Ascending aorta (tissue), 2 donors: ENCODE measurements at places on chromosomes 4 and X.

GRCh38 chr4:108126806-108127205 is 41.9 kb downstream of the LEF1 start:
- no peaks in the 10 kb centered on the region for H3K36me3 ChIP-seq
- no peaks in the 10 kb centered on the region for H3K4me1 ChIP-seq
- no peak for DNase-seq
- no peaks in the 10 kb centered on the region for H3K27me3 ChIP-seq
- H3K4me3 ChIP-seq: no peak overlapping the region

- H3K27me3 ChIP-seq: no peaks in the 10 kb centered on the region
- DNase-seq: no peak
- H3K27ac ChIP-seq: no peak overlapping the region
- H3K4me1 ChIP-seq: no peaks in the 10 kb centered on the region
Observed at GRCh38 chr4:148542922-148543623, 100.9 kb upstream of the NR3C2 start.

DNA sequence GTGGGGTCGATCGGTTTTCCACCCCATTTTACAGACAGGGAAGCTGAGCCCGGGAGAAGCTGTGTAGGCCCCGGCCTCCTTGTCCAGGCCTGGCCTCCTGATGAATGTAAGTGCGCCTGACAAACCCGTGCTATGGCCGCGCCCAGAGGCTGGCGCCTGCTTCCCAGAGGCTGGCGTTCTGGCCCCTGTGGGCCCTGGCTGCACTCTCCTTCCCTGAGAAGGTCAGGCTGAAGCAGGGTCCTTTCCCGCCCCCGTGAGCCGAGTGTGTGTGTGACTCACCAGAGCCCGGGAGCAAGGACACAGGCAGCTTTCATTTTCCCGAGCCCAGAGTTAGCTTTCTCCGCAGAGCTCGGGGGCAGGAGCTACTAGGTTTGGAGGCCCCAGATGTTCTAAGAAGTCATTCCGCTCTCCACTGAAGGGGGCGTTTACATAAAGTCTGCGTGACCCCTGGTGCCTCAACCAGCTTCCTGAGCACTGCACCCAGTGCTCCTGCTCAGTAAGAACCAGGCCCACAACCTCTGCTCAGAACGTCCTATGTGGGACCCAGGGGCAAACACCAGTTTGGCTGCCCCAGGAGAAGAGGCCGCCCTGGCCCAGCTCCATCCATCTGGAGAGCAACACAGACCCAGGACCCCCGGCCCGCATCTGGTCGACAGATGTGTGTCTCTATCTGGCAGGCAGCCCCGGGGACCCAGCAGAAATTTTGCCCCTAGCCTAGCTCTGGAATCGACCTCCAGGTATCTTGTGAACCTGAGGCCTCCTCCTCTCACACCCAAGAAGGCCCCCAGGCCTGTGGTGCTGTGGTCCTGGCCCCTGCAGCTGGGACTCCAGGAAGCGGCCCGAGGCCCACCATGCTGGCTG is 13.6 kb downstream of the UVSSA start:
- no peaks in the 10 kb centered on the region for H3K27me3 ChIP-seq
- no peak overlapping the region for H3K27ac ChIP-seq
- H3K4me3 ChIP-seq: no peak overlapping the region
- peaks cover 3% of the 10 kb centered on the region for H3K4me1 ChIP-seq

DNA sequence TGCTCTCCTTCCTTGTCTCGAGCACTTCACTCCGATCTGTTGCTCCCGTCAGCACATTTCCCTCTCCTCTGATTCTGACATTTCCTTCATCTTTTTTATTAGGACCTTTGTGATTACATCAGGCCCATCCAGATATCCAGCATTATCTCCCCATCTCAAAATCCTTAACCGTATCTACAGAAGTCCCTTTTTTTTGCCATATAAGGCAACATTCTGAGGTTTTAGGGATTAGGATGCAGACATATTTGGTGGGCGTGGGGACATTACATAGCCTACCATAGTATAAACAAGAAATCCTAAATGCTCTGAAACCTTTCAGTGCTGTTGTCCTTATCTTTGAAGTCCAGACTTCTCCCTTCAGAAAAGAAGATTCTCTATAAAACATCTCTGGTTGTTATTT is 505.0 kb upstream of the PITX2 start:
- no peaks in the 10 kb centered on the region for H3K4me1 ChIP-seq
- no peak for DNase-seq
- H3K27ac ChIP-seq: no peak overlapping the region
- no peak overlapping the region for H3K4me3 ChIP-seq

DNA sequence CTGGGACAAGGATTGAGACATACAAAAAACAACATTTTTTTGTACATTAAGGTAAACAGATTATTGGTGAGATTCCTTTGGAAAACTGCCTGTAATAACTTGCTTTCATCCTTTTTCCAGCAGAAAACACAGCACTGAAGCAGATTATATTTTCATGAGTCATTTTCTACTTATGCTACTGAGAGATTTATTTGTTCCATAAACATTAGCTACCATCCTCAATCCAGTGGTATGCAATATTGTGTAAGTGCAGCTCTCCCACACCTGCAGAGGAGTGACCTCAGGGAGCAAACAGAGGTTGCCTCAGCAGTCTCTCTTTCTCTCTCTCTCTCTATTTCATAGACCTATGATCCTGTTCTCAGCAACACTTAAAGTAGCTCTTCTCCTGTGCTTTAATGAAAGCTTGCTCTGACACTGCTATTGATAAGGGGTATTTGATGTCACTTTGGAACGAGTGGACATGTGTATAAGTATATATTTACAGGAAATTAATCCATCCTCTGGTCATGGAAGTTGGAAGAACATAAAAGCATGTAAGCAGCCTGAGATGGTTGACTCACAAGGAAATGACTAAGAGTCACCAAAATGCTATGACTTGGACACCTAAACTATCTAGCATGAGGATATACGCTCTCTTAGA is 163.7 kb upstream of the SPANXC start:
- H3K27ac ChIP-seq: no peak overlapping the region
- no peaks in the 10 kb centered on the region for H3K27me3 ChIP-seq
- no peak for DNase-seq
- no peak overlapping the region for H3K4me3 ChIP-seq

DNA sequence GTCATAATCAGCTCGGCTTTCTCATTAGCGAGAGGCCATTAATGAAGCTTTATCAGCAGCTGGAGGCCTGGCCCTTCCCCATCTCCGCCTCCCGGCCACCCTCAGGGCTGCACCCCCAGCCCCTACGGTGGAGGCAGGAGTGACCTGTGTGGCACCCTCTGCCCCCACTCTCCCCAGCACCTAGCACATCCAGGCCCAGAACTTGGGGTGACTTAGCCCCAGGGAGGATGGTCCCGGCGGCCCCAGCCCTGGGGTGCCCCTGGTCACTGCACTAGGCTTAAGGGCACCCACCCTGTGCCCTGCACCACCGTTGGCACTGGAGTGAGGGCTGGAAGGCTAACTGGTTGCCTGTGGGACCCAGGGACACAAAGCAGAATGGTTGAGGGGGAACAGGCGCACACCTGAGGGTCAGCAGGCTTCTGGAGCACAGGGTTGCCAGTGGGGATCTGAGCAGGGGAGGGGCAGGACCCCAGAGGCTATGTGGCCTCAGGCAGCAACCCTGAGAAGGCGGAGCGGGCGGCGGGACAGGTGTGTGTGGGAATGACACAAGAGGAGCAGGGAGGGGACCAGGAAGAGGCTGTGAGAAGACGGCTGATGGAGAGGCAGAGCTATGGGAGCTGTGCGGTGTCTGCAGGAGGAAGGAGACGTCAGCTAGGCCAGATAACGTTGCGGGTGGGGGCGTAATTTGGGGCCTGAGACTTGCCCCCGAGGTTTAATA is 120.2 kb downstream of the FAM53A start:
- no peak for DNase-seq
- H3K27me3 ChIP-seq: no peaks in the 10 kb centered on the region
- H3K4me1 ChIP-seq: no peaks in the 10 kb centered on the region
- no peak overlapping the region for H3K4me3 ChIP-seq
- no peaks in the 10 kb centered on the region for H3K36me3 ChIP-seq

DNA sequence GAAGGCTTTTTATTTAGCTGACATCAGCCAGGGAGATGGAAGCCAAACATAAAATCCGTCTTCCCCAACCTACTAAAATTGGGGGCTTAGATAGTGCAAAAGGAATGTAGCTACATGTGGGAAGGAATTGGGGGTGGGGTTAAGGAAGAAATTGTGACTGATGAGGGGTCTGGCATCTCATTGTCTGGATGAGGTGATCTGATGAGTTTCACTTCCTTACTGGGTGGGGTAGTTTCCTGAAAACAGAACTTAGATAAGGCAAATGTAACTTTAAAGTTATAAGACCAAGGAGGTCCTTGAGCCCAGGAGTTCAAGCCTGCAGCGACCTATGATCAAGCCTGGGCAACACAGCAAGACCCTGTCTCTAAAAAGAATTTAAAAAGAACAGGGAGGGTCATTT is 105.5 kb upstream of the NEIL3 start:
- H3K4me3 ChIP-seq: no peak overlapping the region
- no peaks in the 10 kb centered on the region for H3K36me3 ChIP-seq
- DNase-seq: no peak

DNA sequence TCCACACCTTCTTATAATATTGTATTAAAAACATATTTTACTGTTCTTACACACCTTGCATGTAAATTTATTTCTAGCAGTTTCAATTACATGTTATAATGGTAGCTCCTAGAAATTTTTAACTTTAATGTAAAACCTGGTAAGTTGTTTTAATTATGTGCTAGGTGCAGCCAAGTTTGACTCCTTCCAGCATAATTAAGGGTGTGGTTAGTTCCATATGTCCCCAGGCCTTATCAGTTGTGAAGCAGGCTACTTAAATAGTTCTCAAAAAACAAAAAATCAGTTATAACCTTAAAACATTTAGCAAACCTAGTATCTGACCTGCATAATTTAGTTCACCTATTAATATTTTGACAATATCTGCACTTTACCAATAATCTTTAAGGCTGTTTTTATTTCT is 26.9 kb upstream of the PASD1 start:
- DNase-seq: no peak
- no peaks in the 10 kb centered on the region for H3K36me3 ChIP-seq
- no peaks in the 10 kb centered on the region for H3K4me1 ChIP-seq

GRCh38 chr4:179894066-179894778 is 2349.0 kb upstream of the TENM3 start:
- no peak overlapping the region for H3K4me3 ChIP-seq
- H3K27me3 ChIP-seq: no peaks in the 10 kb centered on the region
- DNase-seq: no peak
- no peaks in the 10 kb centered on the region for H3K4me1 ChIP-seq

- no peak overlapping the region for H3K4me3 ChIP-seq
- no peaks in the 10 kb centered on the region for H3K4me1 ChIP-seq
- no peaks in the 10 kb centered on the region for H3K36me3 ChIP-seq
Observed at GRCh38 chrX:70175338-70175737, 1.9 kb upstream of the DGAT2L6 start.

DNA sequence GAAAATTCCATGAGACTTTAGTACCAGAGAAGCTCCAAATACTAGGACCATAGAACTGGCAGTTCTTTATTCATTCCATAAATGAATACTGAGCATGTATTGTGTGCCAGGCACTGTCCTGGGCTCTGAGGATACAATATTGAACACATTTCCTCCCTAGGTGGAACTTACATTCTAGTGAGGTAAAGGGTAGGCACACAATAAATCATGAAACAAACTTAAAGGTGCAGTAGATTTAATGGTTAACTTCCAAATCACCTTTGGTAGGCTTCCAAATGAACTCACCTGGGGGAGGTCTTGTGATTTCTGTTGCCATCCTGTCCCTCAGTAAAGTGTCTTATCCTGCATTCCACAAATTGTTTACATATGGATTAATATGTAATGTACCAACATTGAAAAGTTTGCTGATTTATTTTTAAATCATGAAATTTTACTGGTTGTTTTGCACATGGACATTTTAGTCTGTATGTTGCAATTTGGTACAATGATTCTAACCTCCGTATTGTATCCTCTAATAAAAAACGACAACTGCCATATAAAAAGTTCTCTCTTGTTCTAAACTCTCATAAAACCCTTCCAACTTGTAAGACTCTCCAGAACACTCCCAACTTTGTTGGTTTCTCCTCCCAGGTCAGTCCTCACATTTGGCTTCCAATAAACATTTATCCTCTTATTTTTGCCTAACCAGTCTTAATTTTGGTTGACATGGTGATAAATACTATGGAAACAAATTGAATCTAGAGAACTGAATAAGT is 4.5 kb upstream of the MAGEA11 start:
- DNase-seq: no peak
- no peaks in the 10 kb centered on the region for H3K27me3 ChIP-seq
- H3K4me1 ChIP-seq: no peaks in the 10 kb centered on the region
- no peak overlapping the region for H3K4me3 ChIP-seq

GRCh38 chr4:82688091-82688795 is 110.4 kb downstream of the SCD5 start:
- no peak overlapping the region for H3K4me3 ChIP-seq
- H3K4me1 ChIP-seq: no peaks in the 10 kb centered on the region
- no peaks in the 10 kb centered on the region for H3K27me3 ChIP-seq
- DNase-seq: no peak

- H3K36me3 ChIP-seq: no peaks in the 10 kb centered on the region
- DNase-seq: no peak
- H3K4me3 ChIP-seq: no peak overlapping the region
- H3K27me3 ChIP-seq: no peaks in the 10 kb centered on the region
Observed at GRCh38 chr4:37991623-37992410, 31.6 kb downstream of the PTTG2 start.

- no peak overlapping the region for H3K4me3 ChIP-seq
- H3K4me1 ChIP-seq: no peaks in the 10 kb centered on the region
- DNase-seq: no peak
- H3K27me3 ChIP-seq: no peaks in the 10 kb centered on the region
- no peak overlapping the region for H3K27ac ChIP-seq
Observed at GRCh38 chr4:118714682-118715081, 29.5 kb downstream of the METTL14 start.

GRCh38 chr4:17447675-17448298 is 64.1 kb downstream of the QDPR start:
- H3K27me3 ChIP-seq: no peaks in the 10 kb centered on the region
- no peaks in the 10 kb centered on the region for H3K36me3 ChIP-seq
- H3K4me1 ChIP-seq: no peaks in the 10 kb centered on the region
- H3K4me3 ChIP-seq: no peak overlapping the region
- peak overlapping the region; percentile 68 for H3K27ac ChIP-seq
